ENCODE measurements at places on chromosomes 13 and 19.

DNA sequence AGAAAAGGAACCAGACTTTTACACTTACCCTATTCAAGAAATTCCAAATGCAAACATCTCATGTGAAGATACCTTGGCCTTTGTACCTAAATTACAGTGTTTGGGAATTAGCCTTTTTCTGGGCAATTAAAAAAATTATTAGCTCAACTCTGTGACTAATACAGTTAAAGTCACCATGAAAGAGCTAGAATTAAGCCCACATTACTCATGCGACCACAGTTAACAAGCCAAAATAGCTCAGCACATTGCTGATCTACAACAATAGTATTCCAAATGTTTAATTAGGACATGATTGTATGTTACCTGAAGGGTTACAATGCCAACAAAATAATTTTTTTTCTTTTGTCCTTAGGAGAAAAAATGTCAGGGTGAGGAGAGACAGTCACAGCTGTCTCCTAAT lies 263.6 kb upstream of the GPC6 start:
- DNase-seq, result no peak

DNA sequence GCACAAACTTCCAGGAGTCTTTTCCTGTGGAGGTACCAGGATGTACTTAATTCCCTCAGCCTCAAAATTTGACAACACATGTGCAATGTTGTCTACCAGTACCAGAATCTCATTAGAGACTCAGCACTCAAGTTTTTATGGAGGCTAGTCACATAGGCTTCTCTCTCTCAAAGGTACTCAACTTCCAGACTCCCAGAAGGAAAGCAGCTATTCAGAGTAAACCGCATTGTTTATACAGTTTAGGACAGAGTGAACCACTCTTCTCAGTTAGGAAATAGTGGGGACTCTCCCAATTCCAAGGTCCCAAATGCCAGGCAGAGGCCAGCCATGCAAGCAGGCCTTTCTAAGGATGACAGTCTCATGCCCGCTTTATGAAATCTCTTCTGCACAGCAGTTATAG lies 8.5 kb upstream of the C1QTNF9B start:
- DNase-seq, result no peak

GRCh38 chr19:375395-376110 lies 31.0 kb upstream of the MIER2 start:
- no peak for DNase-seq

- DNase-seq, result no peak
These were observed 16.6 kb downstream of the GNA15 start for GRCh38 chr19:3152419-3152780.

DNA sequence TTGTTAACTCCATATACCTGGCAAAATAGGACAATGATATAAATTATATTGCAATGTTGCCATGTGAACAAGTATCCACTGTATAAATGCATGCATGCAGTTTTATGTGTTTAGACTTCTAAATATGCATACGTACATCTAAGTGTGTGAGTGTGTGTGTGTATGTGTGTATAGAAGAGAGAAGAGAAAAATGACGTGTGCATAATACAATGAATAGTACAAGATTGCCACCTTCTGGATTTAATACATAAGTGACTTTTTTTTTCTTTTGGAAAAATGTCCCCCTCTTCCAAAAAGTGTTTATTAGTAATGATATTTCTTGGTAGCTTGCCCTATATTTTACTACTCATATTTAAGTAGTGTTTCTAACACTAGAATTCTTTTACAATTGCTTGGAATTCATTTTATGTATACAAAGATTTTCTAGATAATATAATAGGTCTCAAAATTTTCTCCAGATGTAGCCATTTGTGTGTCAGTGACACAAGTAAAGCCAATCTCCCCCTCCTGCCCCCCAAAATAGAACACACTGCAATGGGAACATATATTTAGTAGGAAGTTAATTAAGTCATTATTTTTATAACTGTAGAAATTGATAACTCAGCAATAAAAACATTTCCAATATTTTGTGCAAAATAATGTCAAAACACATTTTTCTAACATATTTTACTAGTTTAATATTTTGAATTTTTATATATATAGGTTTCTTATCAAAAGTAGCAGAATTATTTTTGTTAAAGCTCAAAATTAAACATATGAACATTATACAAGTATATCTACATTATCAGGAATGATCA lies 783.3 kb upstream of the ATXN8OS start:
- DNase-seq, result peak; percentile 73

DNA sequence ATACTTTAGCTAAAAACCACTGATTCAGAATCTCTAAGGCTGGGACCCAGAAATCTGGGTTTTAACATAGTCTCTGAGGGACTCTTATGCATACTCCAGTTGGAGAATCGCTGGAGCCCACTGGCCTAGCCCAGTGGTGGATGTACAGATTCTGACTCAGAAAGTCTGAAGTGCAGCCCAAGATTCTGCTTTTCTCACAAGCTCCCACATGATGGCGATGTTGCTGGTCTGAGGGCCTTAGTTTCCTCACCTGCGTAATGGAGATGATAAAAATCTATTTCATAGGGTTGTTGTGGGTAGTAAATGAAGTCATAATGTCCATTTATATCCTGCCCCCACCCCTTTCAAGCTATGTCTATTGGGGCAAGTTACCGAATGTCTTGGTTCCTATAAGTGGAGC lies 7.7 kb upstream of the CDADC1 start:
- DNase-seq, result peak; percentile 66
